CD4-positive, alpha-beta T cell treated with Interleukin-15 for 1 hour (primary cell): ENCODE measurements at places on chromosomes 5 and 9.

GRCh38 chr5:15968993-15969392 lies 210.6 kb downstream of the MARCHF11 start:
- no peak for DNase-seq

DNA sequence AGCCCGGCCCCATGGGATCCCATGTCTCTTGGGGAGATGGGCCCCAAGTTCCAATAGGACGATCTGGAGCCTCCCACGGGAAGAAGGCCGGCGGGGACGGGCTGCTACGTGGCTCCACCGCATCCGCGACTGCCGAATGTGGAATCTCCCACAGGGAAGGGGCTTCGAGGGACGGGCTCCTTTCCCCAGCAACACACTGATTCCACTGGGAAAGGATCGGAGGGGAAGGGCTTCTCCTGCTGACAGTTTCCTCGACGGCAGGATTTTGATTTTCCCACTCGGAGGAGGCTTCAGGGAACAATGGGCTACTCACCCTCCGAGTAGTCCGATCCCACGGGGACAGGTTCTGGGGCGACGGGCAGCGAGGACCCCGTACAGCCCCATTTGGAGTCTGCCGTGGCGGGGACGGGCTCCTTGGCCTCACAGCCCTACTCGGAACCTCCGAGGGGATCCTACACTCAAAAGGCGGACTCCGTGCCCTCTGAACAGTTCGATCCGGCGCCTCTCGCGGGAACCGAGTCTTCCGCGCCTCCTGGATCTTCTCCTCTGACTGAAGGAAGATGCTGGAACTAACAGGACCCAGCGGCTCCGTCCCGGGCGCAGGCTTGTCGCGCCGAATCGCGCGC lies 1.3 kb downstream of the PROB1 start:
- no peak for DNase-seq

GRCh38 chr5:149282027-149282965 lies 10.6 kb downstream of the AFAP1L1 start:
- no peak for DNase-seq

GRCh38 chr9:112620388-112620787 lies 97.5 kb downstream of the INIP start:
- DNase-seq = no peak

DNA sequence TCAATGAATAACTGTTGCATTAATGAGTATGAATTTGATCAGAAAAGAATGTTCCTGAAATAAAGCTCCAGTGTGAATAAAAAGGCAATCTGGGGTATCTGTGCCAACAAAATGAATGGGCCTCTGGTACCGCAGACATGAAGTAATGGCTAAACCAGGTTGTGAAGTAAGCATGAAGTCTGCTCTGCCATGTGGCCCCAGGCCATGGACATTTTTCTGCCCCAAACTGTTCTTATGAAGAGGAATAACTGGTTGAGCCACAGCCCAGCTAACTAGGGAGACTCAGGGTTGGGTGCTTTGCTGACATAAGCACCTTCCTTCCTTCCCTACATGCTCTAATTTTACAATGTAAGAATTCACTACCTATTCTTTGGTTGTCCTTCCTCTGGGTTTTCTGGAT lies 147.4 kb upstream of the LRRTM2 start:
- no peak for DNase-seq

GRCh38 chr5:1891391-1891790 lies 8.7 kb upstream of the IRX4 start:
- no peak for DNase-seq

- peak; percentile 22 for DNase-seq
Observed at GRCh38 chr9:86281593-86282076, 703 bp downstream of the ISCA1 start.
